ENCODE measurements at places on chromosomes 4 and X.

DNA sequence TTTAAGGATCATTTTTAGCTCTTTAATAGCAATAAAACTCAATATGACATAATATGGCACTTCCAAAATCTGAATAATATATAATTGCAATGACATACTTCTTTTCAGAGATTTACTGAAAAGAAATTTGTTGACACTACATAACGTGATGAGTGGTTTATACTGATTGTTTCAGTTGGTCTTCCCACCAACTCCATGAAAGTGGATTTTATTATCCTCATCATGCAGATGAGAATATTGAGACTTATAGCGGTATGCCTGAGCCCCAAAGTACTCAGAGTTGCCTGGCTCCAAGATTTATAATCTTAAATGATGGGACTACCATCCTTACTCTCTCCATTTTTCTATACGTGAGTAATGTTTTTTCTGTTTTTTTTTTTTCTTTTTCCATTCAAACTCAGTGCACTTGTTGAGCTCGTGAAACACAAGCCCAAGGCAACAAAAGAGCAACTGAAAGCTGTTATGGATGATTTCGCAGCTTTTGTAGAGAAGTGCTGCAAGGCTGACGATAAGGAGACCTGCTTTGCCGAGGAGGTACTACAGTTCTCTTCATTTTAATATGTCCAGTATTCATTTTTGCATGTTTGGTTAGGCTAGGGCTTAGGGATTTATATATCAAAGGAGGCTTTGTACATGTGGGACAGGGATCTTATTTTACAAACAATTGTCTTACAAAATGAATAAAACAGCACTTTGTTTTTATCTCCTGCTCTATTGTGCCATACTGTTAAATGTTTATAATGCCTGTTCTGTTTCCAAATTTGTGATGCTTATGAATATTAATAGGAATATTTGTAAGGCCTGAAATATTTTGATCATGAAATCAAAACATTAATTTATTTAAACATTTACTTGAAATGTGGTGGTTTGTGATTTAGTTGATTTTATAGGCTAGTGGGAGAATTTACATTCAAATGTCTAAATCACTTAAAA, 15.3 kb downstream of the ALB start:
- no peak for DNase-seq

GRCh38 chr4:156362581-156362980, 408.9 kb upstream of the CTSO start:
- no peak for DNase-seq

DNA sequence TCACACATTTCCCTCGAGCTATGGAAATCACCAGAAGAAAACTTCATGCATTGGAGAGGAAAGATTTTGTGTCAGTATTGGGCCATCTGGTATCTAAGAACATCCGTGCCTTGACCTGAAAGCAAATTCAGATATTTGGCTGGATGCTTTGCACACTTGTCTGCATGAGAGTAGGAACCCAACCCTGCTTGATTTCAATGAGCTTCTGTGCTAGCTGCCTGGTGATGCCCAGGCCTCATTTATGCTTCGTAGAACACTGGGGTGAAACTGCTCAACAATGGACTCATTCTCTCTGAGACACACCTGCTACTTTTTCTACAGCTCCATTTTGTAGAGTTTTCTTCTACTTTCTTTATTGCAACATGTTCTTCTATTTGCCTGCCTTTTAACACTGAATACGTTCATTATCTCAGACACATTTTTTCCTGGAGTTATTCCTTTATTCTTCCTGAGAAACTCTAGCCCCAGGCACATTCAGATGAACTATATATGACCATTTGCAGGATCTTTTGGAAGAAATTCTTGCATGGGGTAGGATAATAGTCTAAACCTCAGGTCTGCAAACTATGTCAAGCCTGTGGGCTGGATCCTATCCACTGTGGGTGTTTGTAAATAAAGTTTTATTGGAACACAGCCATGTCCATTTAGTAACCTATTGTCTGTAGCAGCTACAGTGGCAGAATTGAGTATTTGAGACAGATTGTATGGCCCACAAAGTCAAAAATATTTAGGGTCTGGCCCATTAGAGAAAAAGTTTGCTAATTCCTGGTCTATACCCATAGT, 83.8 kb upstream of the CLCN4 start:
- no peak for DNase-seq

DNA sequence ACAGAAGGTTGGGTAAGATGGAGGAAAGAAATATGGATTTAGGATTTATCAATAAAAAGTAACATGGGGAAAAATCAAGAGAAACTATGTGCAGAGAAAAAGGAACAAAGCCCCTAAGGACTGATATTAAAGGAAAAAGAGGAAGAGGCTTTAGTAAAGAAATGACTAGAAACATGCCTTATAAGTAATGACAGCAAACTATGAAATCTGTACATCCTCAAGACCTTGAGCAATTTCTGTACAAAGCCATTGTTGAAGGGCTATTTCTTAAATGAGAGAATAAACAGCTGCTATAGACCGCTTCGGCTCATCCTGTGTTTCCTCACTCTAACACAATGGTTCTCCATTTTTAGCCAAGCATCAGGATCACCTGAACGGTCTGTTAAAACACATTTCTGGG, 180.3 kb upstream of the ATOH1 start:
- no peak for DNase-seq

- no peak for DNase-seq
Measured at GRCh38 chr4:175656649-175657048, 155.4 kb downstream of the GPM6A start.

DNA sequence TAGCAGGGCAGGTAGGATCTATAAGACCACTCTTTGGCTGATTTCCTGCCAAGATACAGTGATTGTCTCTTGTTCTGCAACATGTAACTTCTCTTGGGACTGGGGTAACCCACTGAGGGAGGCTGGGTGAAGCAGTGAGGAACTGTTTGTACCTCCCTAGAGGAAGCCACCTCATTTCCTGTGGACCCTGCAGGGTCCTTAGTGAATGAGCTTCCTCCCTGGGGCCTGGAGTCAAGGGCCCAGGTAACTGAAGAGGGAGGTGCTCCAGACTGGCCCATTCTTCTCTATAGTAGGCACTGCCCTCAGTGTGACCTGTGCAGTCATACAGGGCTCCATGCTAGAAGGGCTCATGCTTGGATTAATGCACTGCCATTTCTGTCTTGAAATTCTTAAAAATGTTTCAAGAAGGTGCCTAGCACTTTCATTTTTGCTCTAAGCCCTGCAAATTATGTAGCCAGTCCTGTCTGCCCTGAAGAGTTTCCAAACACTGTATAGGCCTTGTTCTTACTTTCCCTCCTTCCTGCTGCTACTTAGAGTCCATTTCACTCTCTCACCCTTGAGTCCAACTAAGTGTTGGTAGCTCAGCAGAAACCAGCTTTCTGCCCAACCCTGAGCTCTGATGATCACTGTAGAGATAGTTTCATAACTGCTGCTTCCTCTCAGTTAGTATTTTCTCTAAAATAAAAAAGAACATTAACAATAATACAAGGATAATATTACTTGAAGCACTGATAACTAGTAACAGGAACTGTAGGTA, 8.5 kb upstream of the GRIA3 start:
- DNase-seq = no peak

DNA sequence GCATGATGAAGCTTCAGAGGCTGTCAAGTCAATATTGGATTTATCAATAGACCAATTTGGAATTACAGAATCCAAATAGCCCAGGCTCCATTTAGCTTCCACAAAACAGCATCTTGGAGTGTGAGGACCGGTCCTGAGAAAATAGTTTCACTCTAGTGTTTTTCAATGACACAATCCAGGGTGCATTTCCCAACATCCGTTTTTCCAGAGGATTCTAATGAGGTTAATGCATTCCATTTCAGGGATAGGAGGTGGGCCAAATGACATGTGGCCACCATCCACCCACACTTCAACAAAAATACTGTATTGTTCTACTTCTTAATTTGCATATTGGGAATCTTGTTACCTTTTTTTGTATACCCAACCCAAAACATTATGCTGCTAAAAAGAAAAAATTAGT, 229.8 kb upstream of the LDB2 start:
- DNase-seq = no peak

DNA sequence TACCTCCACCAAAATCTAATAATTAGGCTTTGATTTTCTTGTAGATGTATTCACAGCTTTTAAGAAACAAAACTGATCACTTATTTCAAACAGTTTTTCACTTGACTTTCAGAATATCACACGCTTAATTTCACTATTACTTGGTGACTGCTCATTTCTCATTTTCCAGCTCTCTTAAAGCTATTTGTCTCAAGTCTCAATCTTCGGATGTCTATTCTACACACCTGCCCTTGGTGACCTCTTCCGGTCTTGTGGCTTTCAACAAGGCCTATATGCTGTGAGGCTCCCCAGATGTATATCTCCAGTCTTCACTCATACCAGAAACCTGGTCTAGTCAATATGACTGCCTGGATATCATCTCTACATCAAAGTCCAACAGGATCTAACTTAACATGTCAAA, 34.9 kb upstream of the ANXA10 start:
- no peak for DNase-seq

DNA sequence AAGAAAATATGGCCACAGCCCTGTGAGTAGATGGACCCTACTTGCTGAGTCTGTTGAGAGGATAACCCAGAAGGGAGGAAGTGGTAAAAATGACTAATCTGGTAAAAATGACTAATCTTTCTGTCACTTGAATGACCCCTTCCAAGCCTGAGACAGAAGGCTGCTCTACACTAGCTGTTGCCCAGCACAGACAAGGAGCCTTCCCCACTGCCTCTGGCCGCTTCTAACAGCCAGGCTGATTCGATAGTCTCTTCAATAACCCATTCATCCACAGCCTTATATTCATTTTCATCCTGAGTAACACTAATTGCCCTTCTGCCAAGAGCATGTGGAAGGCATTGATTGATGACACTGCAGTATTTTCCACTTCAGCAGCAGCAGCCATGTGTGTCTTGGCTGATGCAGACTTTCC, 18.4 kb downstream of the MAGEB17 start:
- no peak for DNase-seq

DNA sequence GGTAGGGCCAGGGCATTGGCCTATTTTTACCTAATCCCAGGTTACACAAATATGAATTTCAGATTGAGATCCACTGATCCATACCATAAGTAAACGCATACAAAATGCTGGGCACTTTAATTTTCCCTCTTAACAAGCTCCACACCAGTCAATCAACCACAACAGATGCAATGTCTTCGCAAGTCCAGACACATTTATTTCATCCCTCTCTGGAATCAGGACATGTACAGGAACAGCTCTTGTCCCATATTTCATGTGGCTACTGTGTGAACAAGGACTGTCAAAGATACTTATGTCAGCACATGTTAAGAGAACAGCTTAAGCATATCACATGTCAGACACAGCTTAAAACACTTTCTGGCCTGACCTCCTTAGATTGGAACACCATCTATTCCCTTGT, 145.9 kb downstream of the PPP3CA start:
- DNase-seq = no peak

DNA sequence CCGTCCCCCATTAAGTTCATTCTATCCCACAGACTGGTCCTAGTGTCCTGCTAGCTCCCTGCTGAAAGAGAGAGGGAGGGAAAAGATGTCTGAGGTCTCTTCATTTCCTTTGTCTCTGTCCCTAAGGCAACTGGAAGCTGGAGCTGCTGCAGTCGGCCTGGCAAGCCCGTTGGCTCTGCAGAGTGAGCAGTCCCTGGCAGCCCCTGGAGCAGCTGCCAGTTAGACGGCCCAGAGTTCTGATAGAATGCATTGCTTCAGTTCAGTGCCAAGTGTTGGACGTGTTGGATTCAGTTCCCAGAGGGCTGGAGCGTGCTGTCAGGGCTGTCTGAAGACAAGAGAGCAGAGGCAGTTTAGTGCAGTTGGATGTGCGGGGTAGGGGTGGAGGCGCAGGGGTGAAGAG, 975 bp downstream of the KCNE5 start:
- DNase-seq = no peak

GRCh38 chrX:154505734-154506133, 10.3 kb downstream of the FAM3A start:
- DNase-seq = no peak

DNA sequence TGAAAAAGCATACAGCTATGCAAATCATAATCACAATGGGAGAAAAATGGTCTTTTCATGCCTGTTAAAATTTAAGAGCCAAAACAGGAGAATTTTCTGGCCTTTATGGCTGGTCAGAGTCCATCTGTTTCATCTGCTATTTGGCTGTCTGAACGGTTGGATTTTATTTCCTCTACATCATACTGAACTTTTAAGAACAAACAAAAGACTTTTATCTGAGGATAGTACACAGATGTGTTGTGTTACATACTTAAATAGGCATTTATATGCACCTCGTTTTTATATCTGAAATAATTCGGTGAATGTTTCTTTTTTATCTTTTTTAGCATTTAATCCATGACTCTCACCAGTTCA, 18.0 kb upstream of the WWC2 start:
- no peak for DNase-seq

DNA sequence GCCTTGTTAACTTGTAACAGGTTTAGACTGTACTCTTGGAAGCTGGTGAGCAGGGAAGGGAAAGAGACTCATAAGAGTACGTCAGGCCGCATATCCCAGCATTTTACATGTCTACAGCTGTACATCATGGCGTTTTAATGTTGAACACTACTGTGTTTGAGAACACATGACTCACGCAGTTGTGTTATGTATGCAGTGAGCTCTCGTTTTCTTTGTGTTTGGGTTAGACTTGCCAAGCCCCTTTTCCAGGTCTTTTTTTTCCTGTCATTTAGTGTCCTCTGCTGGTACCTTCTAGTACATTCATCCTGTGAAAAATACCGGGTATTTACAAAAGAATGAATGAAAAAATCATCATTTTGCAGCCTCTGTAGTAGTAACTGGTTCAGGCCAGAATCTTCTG, 35.3 kb downstream of the SMS start:
- DNase-seq = no peak

DNA sequence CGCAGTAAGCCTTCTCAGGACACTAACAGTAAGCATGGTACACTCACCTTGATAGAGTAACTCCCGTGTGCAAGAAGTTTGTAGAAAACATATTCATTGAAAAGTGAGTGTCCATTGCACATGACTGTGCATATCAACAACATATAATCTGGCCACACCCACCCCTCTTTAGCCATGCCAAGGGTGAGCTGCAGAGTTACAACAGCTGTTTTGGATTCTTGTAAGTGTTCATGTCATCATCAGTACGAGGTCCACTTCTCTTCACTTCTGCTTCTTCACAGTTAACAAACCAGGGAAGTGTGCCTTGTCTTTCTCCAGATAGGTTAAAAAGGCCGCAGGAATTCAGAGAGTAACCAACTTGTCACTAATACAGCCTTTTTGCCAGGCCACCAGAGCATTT, 116.6 kb downstream of the IRF2 start:
- DNase-seq = no peak

GRCh38 chrX:105754286-105754964, 67.9 kb upstream of the NRK start:
- DNase-seq = no peak

- no peak for DNase-seq
Measured at GRCh38 chrX:426881-427280, 40.2 kb upstream of the PPP2R3B start.

DNA sequence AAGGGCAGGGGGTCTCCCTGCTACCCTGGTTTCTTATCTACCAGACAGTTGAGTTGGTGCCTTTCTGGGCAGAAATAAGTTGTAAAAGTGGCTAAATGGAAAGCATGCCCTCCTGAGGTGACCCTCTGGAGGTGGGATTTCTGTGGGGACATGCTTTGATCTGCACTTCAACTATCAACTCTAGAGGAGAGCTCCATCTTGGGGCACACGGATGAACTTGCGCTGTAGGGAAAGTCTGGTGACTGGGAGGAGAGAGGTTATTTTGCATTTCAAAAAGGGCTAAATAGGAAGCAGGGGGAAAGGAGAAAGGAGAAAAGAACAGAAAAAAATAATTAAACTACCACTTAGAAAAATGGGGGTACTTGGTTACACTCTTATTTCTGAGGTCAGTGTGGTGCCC, 12.7 kb upstream of the RHOXF2B start:
- DNase-seq = no peak

- no peak for DNase-seq
Measured at GRCh38 chr4:46387956-46388355, 2.0 kb downstream of the GABRA2 start.

Data from COR-L47 (cell line).